Urinary bladder (tissue), 4 donors: ENCODE measurements at places on chromosomes 1 and 21.

GRCh38 chr1:169484683-169485430 is 887 bp downstream of the SLC19A2 start:
- DNase-seq = no peak

DNA sequence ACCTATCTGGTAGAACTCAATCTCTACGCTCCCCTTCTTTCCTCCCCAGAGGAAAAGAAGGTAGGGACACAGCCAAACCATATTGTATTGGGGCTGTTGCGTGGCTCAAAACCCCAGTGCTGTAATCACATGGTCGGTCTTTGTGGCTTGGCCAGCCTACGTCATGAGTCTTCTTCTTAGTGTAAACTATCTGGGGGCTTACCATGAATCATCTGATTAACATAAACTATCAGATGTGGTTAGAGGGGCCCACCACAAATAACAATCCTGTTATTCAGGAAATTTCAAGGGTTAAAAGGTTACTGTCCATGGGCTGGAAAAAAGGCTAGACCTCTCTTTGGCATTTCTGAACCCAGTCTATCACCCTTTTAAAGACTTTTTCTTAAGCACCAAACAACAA is 49.5 kb upstream of the GPR52 start:
- no peak for DNase-seq

DNA sequence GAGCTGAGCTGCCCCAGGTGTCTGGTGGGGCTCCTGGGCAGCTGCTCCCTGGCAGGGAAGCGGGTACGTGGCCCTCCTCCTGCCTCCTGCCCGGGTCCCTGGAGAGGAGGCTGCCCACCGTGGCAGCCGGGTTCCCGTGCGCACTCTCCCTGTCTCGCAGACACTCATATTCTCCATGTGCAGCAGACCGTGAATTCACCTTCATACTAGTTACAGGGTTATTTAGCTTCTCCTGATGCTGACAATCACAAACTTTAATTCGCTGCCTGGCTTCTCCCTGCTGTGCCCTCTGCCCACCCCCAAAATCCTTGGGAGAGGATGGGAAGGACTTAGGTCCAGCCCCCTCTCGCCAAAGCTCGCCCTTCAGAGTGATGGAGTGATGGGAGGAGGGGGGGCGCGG is 95.3 kb downstream of the CASZ1 start:
- no peak for DNase-seq

- DNase-seq = no peak
Measured at GRCh38 chr1:15820478-15820877, 13.0 kb upstream of the UQCRHL start.

GRCh38 chr1:62439652-62440371 is 3.0 kb downstream of the USP1 start:
- DNase-seq = no peak

DNA sequence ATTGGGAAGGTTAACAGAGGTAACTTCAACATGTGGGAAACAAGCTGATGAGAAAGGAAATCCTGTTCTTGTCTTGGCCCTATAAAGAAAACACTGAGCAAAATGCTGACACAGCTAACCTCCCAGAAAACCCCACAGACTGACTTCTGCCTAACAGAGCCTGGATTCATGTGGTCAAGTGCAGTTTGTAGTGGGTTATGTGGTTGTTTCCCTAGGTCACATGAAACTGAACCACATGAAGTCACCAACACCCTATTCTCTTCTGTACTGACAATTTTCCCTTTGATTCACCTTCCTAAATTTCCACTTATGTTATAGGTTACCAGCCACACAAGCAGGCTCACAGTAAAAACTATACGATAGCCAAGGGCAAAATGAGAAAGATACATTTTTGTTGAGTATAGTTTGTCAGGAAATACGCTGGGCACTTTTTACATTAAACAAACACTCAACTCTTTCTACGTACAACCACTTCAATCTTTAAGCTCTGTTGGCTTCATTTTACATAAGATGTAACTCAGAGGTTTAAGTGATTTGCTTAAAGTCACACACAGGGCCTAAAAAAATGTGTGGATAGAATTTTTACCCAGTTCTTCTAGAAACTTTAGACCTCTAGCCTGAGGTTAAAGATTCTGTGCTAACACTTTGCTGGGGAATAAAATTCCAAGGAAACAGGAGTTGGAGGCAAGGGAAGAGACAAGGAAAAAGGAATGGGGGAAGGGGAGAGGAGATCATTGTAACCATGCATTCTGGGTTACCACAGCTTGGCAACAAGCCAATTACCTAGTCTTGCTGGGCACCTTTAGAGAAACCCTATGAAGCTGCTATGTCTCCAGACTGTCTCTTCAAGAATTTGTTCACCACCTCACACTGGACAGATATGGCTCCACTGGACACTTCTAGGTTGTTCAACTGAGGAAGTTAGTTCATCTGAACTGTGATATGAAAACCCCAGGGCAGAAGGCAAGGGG is 601.6 kb upstream of the USP24 start:
- no peak for DNase-seq

- no peak for DNase-seq
Measured at GRCh38 chr1:81228926-81229325, 571.8 kb upstream of the ADGRL2 start.

DNA sequence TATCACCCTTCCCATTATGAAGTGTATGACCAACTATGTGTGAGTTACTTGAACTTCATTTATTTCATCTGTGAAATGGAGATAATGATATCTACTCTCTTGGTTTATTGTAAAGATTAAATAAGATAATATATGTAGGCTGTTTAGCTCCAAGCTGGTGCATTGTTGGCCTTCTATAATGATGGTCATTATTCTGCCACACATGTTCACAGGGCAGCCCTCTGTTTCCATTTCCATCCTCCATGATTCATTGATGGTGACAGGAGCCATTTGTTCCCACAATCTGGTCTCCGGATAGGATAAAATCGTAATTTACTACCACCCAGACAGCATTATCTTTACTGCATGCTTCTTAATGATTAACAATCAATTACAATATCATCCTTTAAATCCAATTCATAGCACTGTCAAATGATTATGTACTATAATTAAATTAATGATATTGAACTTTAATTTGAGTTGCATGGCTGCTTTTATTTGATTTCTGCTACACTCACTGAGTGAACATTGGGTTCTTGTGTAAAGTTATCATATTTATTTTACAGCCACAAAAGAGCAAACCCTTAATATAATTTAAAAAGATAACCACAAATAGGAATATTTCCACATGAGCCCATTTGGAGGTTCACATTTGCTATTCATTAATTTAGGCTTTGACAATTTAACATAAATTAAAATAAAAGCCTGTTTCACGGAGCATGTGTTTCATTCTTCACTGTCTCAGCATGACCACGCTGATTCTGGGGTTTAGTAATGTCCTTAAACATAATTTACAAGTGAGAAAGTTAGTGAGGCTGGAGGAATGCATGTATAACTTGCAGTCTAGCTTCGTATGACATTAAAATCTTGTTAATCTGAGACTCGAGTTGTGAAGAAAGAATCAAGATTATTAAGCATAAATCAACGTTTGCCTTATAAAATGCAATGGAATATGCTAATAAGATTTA is 596.4 kb upstream of the ZRANB2 start:
- no peak for DNase-seq

GRCh38 chr1:6243993-6244392 is at the start of gene HES3:
Gene HES3, plus strand, starts transcription at chr1:6244179. Its CDS starts 187 bp downstream, at chr1:6244366.
- DNase-seq = no peak

DNA sequence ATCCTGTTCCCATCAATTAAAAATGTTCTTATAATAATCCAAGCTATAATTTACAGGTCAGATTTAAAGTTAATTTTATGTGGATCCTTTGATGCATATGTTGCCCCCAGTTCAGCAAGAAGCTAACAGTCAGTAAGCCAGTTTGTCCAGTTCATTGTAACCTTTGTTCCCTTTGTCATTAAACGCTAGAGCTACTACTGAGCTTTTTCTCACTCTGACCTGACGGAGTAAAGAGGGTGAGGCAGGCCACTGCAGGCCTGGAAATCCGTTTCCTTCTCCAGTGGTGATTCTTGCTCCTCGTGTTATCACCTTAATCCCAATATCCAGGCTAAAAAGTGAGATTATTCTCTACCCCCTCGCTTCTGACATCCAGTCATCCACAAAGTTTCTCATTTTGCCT is 10.2 kb downstream of the YBX1 start:
- peak; percentile 15 for DNase-seq

- DNase-seq = no peak
Measured at GRCh38 chr1:239536165-239536849, 149.9 kb downstream of the CHRM3 start.

DNA sequence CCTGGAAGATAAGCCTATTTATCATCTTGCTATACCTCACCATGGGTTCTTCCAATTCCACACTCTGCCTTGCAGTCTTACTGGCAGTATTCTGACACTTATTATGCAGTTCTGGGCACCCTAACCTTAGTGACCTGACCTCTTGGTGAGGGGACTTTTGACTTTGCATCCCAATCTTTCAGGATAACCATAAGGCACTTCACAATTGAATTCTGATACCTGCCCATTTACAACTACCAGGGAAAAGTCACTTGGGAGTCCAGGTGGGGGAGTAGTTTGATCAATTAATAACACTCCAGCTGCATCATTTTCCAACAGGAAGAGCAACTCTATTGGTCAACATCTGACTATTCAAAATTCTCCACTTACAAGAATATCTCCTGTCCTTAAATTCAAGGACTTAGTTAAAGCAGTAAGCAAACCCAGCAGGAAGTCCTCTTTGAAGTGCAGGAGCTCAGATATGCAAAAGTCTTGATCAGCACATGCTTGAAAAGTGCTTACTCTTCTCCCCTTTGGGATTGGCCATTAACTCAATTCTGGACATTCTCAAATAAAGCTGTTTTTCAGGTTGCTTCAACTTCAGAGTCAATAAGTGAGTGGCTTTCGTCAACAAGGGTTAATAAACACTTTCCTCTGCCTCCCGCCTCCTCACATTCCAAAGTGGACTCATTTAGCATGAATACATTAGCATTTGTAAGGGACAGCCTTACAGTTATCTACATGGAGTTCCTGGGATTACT is 177.4 kb upstream of the NRIP1 start:
- no peak for DNase-seq

- no peak for DNase-seq
Measured at GRCh38 chr1:156813750-156814570, 2.7 kb downstream of the SH2D2A start.

- no peak for DNase-seq
Measured at GRCh38 chr1:195415584-195415983, 1192.7 kb downstream of the KCNT2 start.

GRCh38 chr1:8604041-8604945 is 213.1 kb downstream of the RERE start:
- no peak for DNase-seq

DNA sequence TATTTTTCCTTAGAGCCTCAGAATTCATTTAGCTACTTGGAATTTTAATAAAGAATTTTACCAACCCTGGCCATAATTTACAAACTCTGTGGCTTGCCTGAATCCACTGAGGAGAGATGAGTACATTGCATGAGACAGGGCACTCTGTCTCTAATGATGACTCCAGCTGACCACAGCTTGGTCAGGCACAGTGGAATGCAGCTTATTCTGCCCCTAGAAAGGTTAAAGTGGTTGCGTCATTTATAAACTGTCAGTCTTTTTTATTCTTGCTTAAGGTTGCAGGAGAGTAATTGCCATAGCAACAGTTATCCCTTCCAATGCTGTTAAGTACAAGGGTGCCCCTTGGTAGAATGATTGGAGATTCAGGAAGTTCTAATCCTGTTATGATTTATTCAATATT is 28.3 kb downstream of the PDE4B start:
- no peak for DNase-seq

- DNase-seq = no peak
Measured at GRCh38 chr1:200183637-200184036, 156.1 kb downstream of the NR5A2 start.

DNA sequence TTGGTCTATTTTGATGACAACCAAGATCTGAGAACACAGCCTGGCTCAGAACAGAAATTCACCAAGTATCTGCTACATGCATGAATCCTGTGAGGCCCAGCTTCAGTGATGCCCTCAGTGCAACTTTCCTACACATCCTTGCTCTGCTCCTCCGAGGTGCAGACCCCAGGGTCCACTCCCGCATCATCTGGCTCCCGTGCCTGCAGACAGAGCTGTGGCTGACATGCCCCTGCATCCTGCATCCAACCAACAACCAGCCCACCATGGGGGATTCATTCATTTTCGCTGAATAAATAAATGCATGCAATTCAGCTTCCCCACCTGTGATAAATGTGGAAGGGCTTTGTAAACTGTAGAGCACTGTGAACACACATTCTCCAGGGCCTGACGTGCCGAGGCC is 112.3 kb downstream of the GLIS1 start:
- DNase-seq = no peak

- no peak for DNase-seq
Measured at GRCh38 chr1:6360117-6360496, 33.5 kb downstream of the ACOT7 start.

DNA sequence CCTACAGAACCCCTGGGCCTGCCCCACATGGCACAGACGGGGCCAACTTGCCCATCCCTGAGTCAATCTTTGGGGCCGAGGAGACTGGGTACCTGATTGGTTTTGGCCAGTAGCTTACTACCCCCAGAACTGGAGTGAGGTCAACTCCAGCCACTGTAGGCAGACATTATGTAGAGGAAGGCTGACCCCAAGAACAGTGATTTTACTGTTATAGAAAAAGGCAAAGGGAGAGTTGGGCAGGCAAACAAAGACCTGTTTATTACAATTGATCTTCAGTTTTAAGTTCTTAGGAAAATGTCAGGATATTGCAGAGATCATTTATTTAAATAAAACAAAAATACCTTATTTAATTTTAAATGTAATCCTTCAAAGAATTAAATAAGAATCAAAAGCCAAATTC is 653.8 kb downstream of the NPHP4 start:
- DNase-seq = no peak

- no peak for DNase-seq
Measured at GRCh38 chr1:25548601-25549000, 5.2 kb downstream of the LDLRAP1 start.

GRCh38 chr1:36157115-36157903 is 1.3 kb downstream of the MAP7D1 start:
- DNase-seq = no peak

DNA sequence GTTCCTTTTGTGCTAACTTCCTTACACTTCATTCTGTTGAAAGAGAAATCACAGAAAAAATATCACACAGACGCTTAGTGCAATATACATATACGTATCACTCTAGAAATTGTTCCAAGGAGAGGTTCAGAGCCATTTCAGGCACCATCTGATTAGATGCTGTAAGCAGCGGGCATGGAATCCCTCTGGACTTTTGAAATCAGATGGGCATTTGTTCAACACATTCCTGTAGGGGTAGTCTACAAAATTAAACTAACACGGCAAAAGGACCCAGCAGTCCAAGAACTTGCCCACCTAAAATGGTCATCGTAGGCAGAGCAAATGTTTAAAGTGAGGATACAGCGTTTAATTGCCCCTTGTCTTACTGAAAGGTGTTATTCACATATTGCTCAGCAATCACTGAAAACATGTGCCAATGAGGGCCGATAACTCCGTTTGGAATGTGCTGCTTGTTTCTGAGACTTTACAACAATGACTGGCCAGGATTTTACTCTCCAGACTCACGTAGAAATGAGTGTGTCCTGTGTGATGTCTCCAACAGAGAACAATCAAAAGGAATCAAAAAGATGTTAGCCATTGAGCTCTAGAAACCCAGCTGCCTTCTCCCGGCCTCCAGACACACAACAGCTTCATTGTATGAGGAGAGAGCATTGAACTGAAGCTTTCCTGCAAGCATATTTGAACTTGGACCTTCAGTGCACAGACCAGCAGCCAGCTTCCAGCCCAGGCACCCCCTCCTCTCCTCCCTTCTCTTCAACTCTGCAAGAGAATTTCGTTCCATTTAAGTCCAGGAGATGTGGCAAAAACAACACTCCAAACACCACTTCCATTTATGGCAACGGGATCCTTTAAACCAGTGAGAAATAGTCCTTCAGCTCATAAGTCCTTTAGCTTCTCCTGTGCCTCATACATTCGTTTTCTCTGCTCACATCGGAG is 32.1 kb upstream of the ADORA3 start:
- no peak for DNase-seq
